Stimulated activated CD4-positive, alpha-beta T cell treated with anti-CD3 and anti-CD28 coated beads, Interleukin-12 subunit alpha, Interleukin-12 subunit beta, amount 100 ng/mL, for 4 hours (primary cell): ENCODE measurements at places on chromosomes 13 and 19.

- no peak for DNase-seq
Measured at GRCh38 chr19:39171479-39172465, 25.0 kb upstream of the NCCRP1 start.

- no peak for DNase-seq
Measured at GRCh38 chr13:33640832-33641231, 177.1 kb upstream of the RFC3 start.

GRCh38 chr19:56477429-56478338 is 539 bp upstream of the ZNF667 start:
- DNase-seq = peak; percentile 56

DNA sequence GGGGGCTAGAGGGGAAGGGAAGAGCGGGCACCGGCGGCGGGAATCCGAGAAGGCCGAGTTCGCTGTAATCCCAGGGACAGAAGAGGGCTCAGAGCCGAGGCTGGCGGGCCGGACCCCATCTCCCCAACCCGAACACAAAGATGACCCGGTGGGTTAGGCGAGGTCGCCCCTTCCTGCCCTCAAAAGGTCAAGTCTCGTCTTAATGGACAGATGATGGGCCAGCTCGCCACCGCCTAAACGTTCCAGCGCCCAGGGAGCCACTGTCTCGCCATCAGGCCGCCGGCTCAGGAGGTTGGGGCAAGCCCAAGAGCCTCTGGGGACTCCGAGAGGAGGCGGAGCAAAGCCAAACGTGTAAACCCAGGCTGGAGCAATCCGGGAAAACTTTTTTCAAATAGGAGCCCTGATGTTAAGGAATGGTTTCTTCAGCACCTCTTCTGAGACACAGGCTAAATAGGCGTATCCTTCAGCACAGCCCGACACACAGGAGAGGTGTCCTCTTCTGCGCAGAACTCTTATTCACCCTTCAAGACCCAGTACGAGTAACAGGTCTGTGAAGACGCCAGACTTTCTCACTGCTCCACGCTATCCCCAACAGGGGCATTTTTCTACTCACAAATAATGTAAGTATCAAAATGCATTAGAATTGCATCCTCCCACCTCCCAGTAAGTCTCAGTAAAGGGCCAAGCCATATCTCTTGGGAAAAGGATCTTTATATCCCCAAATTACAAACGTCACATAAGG is 6.3 kb upstream of the POU4F1 start:
- no peak for DNase-seq

DNA sequence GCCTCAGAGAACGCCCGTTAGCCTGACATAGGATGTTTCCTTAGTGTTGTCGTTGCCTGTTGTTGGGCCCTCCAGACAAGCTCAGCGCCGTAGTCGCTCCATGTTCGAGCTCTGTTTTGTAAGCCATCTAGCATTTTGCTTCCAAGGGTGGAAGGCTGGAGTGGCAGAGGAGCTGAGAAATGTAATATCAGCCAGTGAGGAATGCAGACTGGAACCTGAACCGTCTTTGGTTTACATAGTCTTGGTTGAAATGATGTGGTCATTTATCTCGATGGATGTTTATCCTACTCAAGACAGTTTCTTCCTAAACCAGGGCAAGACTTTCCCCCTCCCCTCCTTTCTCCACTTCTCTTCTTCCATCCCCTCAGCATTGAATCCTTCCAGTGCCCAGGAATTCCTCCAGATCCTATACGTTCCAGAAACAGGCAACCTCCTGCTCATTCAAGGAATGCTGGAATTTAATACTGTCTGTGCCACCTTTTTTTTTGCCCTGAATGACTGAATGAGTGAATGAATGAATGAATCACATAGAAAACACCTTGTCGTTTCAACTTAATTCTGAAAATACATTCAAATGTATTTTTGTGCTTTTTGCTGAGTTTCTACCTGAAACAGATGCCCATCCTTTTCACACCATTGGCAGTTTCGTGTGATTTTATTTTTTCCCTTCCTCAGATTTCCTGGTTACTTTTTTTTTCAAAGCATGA is 109.5 kb upstream of the MBNL2 start:
- no peak for DNase-seq

DNA sequence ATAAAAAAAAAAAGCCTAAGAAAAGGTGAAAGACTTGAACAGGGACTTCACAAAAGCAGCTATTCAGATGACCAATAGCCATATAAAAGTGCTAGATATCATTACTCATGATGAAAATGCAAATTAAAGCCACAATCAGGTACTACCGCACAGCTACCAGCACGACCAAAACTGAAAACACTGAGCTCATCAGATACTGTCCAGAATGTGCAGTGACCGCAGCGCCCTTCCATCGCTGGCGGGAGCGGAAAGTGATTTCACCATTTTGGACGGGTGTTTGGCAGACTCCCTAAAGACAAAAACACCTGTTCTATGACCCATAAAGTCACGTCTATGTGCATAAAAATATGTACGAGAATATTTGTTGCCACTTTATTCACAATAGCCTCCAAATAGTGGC is 60.7 kb downstream of the SLC6A16 start:
- no peak for DNase-seq

DNA sequence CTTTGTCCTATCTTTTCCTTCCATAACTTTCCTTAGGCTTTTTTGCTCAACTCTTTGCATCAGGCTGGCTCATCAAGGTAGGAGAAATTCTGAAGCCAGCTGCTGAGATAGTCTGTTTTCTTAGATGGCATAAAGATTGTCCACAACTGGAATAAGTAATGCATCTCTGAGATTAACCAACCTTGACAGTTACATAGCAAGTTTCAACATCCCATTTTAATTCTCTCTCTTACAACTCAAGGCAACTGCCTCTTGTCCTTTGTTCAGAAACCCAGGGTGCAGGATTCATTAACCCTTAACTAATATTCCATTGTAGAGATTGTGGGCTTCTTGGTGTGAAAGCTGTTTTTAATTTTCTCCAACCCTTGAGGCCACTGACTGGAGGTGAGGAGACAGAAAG is 239.2 kb downstream of the LACC1 start:
- DNase-seq = no peak

GRCh38 chr19:38429055-38429810 is 3.2 kb upstream of the RASGRP4 start:
- DNase-seq = peak; percentile 29

- DNase-seq = no peak
Measured at GRCh38 chr19:39533003-39533512, 406 bp upstream of the EID2B start.

GRCh38 chr13:88136098-88136790 is 465.1 kb downstream of the SLITRK5 start:
- no peak for DNase-seq

GRCh38 chr19:19461306-19461670 is 54.1 kb downstream of the TSSK6 start:
- DNase-seq = no peak

GRCh38 chr19:33670398-33670797 is 48.6 kb downstream of the CHST8 start:
- no peak for DNase-seq

DNA sequence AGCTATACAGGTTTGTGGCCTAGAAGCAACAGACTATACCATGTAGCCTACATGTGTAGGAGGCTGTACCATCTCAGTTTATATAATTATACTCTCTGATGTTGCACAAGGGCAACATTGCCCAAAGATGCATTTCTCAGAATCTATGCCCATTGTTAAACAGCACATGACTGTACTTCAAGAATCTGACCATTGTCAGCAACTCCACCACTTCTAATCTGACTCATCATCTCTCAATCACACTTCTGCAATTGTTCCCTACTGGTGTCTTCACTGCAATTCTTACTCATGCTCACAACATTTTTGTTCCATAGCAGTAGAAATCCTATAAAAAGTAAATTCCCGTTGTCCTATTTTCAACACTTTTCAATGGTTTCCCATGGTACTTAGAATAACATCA is 63.9 kb upstream of the ATXN8OS start:
- DNase-seq = no peak

GRCh38 chr13:20945952-20946383 is 43.4 kb upstream of the XPO4 start:
- no peak for DNase-seq

DNA sequence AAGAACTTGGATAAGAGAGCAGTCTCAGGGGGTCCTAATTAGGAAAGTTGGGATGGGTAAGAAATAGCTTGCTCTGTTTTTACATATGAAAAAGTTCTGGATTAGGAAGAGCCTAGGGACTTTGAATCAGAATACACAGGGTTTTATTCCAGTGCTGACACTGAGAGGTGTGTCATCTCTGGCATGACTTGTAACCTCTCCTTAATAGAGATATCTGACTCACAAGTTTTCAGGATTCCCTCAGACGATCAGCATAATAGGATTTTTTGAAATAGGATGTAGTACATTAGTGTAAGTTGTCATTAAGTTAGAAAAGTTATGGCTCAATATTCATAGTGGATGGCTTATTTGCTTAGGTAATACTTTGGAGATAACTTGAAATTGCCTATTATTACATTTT is 555.2 kb upstream of the MIR17HG start:
- no peak for DNase-seq
